ENCODE measurements at places on chromosomes 3 and 15.

DNA sequence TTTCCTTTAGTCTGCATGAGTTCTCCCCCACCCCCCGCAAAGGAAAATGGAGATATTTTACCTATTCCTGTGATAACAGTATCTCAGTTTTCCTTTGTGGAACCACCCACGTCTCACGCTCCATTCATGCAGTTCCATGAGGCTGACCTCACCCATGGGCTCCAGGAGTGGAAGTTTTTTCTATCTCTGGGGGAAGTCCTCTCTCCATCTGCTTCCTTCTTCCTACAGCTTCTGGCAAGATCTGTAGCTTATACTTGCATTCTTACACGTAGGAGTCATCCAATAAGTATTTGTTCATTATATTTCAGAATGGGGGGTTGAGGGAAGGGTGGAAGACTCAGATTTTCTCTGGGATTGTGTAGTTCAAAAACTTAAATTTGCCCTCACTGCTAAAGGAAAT, 5.8 kb upstream of the GLCE start:
- DNase-seq = peak; percentile 32
- no peaks in the 10 kb centered on the region for H3K36me3 ChIP-seq
- no peak overlapping the region for H3K27ac ChIP-seq
- H3K27me3 ChIP-seq = no peaks in the 10 kb centered on the region

DNA sequence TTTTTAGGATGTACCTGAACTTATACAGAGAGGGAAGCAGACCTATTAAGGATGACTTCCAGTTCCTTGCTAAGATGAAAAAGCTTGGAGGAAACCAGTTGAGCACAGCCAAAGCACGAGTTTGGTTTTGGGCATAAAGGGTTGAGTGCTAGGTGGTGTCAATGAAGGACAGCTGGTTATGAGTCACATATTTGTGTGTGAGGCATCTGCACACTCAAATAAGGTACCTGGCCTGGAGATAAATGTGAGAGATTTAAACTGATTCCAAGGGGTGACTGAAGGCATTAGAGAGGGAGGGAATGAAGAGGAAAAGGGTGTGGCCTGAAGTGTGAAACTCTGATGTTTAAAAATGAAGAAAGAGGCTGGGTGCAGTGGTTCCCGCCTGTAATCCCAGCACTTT, 486.7 kb downstream of the DIPK2A start:
- no peaks in the 10 kb centered on the region for H3K36me3 ChIP-seq
- H3K4me3 ChIP-seq = no peak overlapping the region
- H3K27me3 ChIP-seq = no peaks in the 10 kb centered on the region

DNA sequence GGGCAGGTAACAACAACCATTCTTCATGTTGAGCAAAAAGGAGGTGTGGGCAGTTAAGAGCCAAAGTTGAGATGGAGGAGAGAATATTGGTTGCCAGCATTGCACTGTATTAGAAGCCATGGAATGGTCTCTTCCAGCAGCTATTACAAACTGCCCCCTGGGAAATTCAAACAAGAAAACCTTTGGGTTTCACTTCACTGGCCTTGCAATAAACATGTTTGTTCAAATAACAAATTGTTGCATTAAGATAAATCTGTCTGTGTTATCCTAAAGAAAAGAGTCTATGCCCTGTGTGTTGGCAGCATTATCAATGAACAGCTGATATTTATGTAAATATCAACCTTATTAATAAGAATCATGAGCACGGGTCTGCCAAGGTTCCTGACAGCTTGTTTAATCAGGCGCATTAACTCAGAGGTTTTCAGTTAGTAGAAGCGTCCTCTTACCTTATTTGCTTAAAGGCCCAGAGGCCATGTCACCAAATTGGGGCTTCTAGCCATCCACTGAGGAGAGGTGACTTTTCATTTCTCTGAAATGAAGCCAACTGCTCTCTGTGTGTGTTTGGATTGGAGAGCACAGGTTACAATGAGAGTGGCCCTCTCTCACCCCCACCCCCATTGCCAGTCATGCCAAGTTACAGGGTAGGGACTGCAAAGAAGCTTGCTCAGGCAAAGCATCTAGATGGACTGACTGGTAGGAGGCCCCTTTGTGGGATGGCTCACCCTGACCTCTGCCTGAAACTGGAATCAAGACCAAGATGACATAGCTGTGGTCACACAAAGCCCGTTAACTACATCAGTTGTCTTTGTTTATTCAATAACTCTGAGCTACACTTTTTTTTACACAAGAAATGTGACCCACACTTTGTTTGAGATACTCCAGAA, 10.5 kb downstream of the FILIP1L start:
- no peak overlapping the region for H3K27ac ChIP-seq
- no peaks in the 10 kb centered on the region for H3K27me3 ChIP-seq
- H3K4me3 ChIP-seq = no peak overlapping the region
- H3K36me3 ChIP-seq = peaks cover 9% of the 10 kb centered on the region
- peaks cover 25% of the 10 kb centered on the region for H3K4me1 ChIP-seq

GRCh38 chr15:64640146-64640871, 135.1 kb downstream of the RBPMS2 start:
- H3K4me1 ChIP-seq = peaks cover 8% of the 10 kb centered on the region
- peaks cover 6% of the 10 kb centered on the region for H3K36me3 ChIP-seq
- no peaks in the 10 kb centered on the region for H3K27me3 ChIP-seq
- no peak overlapping the region for H3K27ac ChIP-seq

DNA sequence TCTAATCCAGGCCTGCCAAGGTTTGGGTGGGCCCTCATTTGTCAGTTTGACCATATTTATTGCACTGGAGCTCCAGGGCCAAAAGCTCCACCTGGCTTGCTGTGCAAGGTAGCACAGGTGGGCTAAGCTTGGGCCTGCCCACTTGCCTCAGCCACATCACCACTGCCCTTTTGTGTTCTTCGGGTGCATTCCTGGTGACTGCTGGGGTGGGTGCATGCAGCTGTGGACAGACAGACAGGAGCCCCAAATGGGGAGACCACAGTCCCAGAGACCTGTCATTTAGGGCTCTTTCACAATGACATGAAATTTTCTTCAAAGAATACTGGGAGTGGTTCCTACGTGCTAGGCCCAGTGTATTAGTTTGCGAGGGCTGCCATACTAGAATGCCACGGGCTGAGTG, 2.7 kb downstream of the MESP2 start:
- H3K27ac ChIP-seq = no peak overlapping the region
- H3K4me1 ChIP-seq = peaks cover 21% of the 10 kb centered on the region
- peaks cover 6% of the 10 kb centered on the region for H3K36me3 ChIP-seq

DNA sequence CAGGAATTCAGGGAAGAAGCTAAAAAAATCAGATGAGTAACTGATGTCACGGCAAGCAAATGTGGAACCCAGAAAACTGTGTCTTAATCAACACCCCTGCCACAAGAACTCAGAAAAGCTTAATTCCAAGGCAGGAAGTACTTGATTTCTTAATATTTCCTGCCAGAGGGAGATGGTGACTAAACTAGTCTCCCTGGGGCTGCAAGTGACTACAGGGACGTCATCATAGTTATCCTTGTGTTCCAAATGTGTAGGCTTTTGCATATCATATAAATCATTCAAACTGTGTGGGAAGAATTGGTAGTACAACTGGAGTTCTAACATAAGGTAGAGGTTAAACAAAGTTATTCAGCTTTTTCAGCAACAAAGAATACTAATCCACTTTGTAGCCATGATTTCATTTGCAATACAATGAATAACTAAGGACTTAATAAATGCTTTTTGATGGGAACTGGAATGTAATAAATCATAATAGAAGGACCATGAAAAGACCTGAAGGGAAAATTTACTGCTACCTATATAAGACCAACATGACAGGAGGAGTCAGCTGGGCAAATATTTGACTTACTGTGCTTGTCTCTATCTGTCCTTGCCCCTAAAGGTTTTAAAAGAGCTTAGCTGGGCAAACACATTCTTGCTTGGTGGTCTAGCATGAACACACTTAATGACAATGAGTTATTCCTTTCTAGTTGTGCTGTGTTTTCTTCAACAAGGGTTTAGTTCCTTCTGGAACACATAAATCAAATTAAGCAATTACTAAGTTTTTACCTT, 76.0 kb upstream of the NECTIN3 start:
- H3K4me1 ChIP-seq = peaks cover 7% of the 10 kb centered on the region
- no peaks in the 10 kb centered on the region for H3K36me3 ChIP-seq
- H3K4me3 ChIP-seq = no peak overlapping the region
- peak; percentile 71 for DNase-seq
- no peaks in the 10 kb centered on the region for H3K27me3 ChIP-seq

DNA sequence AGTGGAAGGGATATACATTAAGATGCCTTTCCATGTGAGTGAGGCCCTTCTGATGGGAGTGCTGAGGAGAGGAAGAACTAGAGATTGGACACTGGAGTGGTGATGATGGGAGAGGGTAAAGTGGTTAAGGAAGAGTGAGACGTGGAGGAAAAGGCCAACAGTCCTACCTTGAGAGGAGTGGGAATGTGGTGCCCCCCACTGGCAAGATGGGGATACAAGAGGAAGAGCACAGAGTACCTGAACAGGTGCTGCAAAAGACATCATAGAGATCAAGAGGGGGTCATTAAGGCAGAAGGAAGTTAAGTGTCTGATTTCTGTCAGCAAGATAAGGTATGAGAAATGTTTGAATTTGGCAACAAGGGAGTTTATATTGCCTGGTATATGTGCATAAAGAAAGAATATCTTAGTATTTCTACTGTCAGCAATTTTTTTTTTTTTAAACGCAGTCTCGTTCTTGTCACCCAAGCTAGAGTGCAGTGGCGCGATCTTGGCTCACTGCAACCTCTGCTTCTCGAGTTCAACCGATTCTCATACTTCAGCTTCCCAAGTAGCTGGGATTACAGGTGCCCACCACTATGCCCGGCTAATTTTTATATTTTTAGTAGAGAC, 34.0 kb downstream of the ARIH2 start:
- no peak overlapping the region for H3K4me3 ChIP-seq
- no peaks in the 10 kb centered on the region for H3K27me3 ChIP-seq
- H3K4me1 ChIP-seq = peaks cover 15% of the 10 kb centered on the region
- H3K27ac ChIP-seq = no peak overlapping the region
- DNase-seq = peak; percentile 54

DNA sequence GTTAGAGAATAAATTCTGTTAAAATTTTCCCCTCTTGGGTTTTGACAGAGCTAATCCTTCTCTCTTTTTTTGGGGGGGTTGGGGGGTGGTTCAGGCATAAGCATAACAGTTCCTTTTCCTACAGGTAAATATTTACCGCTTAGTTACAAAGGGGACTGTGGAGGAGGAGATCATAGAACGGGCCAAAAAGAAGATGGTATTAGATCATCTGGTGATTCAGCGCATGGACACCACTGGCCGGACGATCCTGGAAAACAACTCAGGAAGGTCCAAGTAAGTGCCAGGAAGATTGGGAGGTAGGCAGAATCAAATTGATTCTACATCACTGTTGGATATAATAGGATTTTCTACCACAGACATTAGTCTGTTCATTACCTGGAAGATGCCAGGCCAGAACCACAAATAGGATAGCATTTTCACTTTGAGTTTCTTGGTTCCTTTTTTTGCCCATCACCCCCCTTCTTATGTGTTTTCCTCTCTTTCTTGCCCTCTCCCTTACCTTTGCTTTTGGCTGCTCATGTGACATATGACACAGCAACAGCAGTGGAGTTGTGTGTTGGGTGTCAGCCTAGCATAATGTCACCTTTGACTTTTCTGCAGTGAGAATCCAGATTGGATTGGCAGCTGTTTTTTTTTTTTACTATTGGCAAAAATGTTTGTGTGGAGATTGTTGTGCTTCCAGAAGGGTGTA, 79.0 kb downstream of the CHD2 start:
- H3K27me3 ChIP-seq = no peaks in the 10 kb centered on the region
- H3K4me1 ChIP-seq = peaks cover 6% of the 10 kb centered on the region
- H3K27ac ChIP-seq = peak overlapping the region; percentile 52

DNA sequence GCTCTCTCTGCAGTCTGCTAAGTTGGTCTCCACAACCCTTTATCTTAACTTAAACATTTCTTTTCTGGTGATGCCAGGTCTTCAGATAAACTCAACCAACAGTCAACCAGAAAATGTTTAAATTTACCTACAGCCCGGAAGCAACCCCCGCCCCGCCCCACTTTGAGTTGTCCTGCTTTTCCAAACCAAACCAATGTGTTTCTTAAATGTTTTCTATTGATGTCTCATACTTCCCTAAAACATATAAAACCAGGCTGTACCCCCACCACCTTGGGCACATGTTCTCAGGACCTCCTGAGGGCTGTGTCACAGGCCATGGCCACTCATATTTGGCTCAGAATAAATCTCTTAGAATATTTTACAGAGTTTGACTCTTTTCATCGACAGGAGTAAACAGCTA, 13.2 kb upstream of the GPR160 start:
- no peaks in the 10 kb centered on the region for H3K4me1 ChIP-seq
- no peak for DNase-seq
- H3K27ac ChIP-seq = no peak overlapping the region
- no peaks in the 10 kb centered on the region for H3K27me3 ChIP-seq

- no peak overlapping the region for H3K4me3 ChIP-seq
- DNase-seq = no peak
- no peaks in the 10 kb centered on the region for H3K27me3 ChIP-seq
- H3K4me1 ChIP-seq = peaks cover 22% of the 10 kb centered on the region
- no peak overlapping the region for H3K27ac ChIP-seq
- H3K36me3 ChIP-seq = no peaks in the 10 kb centered on the region
These were observed 43.0 kb downstream of the RAB8B start for GRCh38 chr15:63232405-63232804.

DNA sequence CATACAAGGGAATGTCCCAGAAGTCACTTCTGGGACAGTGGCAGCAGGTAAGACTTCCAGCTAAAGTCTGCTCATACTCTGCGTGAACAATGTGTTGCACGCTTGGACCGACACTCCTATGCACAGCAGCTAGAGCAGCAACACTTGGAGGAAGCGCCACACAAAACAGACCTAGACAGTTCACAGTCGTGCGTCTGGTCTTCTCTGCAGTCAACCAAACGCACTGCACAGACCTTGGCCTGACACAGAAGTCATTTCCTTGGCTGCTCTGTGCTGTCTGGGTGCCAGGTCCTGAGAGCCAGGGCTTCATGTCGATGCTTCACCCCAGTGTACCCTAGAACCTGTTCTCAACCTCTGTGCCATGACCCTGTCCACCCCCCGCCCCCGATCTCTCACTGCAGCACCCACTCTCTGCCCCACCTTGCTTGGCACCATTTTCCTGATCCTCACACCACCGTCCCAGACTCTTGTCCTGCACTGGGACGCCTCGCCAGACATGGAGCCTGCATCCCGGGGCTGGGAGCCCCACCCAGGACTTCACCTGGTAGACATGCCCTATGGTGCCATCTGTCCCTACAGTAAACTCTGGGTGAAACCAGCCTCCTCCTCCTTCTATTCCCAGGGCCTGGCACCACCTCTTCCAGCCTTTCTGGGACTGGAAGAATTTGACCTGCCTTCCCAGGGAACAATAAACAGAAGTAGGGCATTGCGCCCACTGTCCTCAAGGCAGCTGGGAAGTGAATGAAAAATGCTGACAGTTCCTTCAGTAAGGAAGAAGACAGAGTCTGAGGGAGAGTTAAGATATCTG, 3.1 kb downstream of the ATP10A start:
- H3K4me1 ChIP-seq = no peaks in the 10 kb centered on the region
- H3K36me3 ChIP-seq = no peaks in the 10 kb centered on the region
- H3K4me3 ChIP-seq = no peak overlapping the region
- H3K27ac ChIP-seq = no peak overlapping the region
- DNase-seq = no peak
- H3K27me3 ChIP-seq = no peaks in the 10 kb centered on the region

GRCh38 chr3:156382458-156383346, 172.2 kb downstream of the SSR3 start:
- H3K27ac ChIP-seq = no peak overlapping the region
- peak; percentile 65 for DNase-seq
- no peak overlapping the region for H3K4me3 ChIP-seq
- no peaks in the 10 kb centered on the region for H3K4me1 ChIP-seq
